Prostate gland (tissue), 2 donors: ENCODE measurements at places on chromosomes 2 and 18. TPM values are rescaled to one million over a fixed set of nuclear protein-coding genes. Genes with fewer than 3 reads are reported as not detected.
A peak's percentile ranks its signal among the peaks of the same experiment; 100 is the strongest.

Gene KCNG2
- total RNA-seq = 3.7 TPM

Gene NCOA1
- 24.9 TPM for total RNA-seq

Gene FTCDNL1
- total RNA-seq = 5.7 TPM

Gene NT5C1B
- not detected for total RNA-seq

Gene MRPL19
- total RNA-seq = 34.1 TPM

Gene MRPL33
- 140 TPM for total RNA-seq

Gene MYO7B
- 1.4 TPM for total RNA-seq

Gene M1AP
- 0.18 TPM for total RNA-seq

Gene SLC4A5
- 6.2 TPM for total RNA-seq

Gene FOXI3
- not detected for total RNA-seq

DNA sequence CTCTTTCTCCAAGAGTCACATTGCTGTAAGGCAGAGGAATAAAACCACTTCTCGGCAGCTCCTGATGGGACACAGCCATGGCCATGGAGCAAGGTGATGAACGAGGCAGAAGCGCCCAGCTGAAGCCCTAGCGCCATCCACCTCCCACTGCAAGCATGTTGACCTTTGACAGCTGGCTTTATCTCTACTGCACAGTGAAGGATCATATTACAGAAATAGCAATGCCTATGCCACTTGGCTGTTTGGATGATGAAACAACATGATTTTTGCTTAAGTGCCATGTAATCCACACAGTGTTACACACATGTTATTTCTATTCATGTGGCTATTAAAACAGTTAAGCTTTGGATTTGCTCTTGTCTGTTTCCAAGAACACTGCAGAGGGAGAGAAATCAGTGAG lies 167.7 kb downstream of the VAPA start:
- no peak for DNase-seq

DNA sequence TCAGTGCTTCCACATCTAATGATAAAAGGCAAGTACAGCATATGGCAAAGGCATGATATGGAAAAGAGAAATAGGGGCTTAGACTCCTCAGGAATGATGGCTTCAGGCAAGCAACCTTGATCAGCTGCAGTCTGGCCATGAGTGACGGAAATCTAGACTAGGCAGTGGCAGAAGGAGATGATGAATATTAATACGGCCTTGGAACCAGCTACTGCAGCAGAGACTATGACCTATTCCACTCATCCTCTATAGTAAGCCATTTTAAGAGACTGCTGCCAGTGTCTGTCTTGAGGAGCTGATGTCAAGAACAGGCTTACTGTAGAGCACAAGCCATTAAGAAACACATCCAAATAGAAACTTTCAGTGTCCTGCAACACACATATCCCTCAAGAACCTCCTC lies 23.7 kb downstream of the ASXL2 start:
- no peak for DNase-seq

DNA sequence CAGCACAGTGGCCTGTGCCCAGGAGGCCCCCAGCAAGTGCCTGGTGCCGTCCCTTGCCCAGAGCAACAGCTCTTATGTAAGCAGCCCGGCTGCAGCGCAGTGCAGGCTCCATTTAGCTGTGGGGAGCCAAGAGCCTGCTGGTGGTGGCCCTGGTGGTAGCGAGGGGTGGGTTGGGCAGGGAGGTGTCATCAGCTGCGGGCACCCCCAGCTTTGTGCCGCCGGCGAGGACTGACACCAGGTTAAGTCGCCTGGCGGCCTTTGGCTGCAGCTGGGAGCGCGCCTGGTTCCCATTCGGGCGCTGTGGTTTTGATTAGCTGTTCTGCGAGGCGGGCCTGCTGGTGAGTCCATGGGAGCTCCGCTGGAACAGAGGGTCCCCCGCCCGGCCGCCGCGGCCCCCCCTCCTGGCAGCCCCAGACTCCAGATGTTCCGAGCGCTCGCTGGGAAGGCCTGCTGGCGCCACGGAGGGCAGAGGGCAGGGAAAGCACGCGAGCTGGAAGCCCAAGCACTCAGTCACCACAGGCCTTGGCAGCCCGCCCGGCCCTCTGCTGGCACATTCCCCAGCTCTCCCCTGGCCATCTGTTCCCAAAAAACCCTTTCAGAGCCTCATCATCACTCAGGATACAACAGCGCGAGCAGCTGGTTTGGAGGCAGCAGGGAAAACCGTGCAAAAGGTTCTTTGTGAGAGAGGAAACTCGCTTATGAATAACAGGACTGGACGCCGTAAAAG lies 18.4 kb downstream of the ATOH8 start:
- peak; percentile 90 for DNase-seq

DNA sequence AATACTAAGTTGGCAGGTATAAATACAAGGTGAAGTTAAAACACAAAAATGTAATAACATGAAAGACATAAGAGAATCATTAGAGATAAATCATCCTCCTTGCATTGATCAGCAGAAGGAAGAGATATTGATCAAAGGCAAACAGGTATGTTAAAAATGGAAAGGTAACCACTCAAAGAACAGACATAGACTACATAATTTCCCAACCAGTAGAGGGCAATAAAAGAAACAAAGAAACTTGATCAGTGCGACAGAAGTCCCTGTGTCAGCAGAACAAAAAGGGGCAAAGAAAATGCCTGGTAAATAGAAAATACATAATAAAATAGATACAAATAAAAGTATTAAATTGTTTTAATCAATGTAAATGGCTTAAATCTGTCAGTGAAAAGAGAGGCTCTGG lies 53.6 kb downstream of the FAM228A start:
- no peak for DNase-seq

- no peak for DNase-seq
Measured at GRCh38 chr2:168039881-168040280, 207.5 kb downstream of the STK39 start.

DNA sequence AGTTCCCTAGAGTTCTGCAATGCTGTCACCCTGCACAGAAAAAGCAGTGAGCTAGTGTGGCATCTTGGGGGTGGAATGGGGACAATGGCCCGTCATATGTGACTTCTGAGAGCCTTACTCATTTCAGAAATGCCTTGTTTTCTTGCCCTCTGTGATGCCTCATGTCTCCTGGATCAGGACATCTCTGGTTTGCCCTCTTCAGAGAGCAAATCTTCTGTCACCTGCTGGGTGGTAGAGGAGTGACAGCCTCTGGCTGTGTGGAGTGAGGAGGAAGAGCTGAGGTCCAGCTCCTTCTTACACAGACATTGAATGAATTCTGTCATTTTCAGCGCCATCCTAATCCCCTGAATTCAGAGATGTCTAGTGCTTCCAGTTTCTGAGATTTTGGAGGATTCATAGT lies 55.6 kb upstream of the PHLPP1 start:
- no peak for DNase-seq

DNA sequence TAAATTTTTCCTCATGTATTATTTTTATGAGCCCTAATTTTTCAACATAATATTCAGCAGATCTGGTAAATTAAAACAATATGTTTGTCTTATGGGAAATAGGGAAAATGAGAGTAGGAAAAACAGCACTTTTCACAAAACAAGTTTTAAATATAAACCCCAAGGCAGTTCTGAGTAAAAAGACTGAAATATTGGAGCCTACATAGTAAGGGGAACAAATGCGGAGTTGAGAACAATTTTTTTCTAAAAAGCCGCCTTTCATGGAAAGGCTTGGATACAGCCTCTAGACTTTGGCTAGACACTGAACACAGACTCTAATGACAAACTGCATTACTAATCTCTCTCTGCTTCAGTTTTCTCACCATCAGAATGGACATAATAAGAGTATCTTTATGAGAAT lies 174.1 kb downstream of the NOL4 start:
- no peak for DNase-seq

DNA sequence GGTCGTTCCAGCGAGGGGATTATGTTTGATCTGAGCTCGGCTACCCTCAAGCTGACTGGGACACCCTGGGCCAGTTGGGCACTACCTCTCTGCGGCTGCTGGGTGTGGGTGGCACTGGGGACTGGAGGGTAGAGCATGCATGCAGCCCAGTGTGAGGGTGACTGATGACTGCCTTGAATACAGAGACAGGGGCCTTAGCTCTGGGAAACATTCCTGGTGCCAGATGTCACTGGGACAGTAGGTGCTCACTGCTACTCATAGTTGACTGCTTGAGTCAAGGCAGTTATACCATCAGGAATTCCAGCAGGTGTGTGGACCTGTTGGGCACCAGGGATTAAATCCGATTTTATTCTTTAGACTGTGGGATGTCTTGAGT lies 33.6 kb upstream of the ATP6V1B1 start:
- DNase-seq = no peak

GRCh38 chr2:65620026-65620425 lies 187.6 kb upstream of the SPRED2 start:
- no peak for DNase-seq

DNA sequence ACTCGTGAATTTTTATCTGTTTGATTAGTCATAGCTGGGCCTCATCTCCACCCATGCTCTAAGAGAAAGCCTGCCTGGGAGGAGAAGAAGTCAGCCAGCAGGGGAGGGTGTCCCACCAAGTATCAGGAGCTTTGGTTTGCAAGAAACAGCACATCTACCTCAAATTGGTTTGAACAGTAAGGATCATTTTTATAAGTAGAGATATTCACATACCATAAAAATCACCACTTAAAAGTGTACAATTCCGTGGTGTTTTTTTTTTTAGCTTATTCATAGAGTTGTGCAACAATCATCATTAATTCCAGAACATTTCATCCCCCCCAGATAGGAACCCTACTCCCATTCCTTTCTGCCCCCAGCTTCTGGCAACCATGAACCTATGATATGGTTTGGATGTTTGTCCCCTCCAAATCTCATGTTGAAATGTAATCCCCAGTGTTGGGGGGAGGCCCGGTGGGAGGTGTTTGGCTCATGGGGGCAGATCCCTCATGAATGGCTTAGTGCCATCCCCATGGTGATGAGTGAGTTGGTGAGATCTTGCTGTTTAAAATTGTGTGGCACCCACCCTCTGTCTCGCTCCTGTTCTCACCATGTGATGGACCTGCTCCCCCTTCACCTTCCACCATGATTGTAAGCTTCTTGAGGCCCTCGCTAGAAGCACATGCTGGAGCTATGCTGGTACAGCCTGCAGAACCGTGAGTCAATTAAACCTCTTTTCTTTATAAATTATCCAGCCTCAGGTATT lies 36.2 kb upstream of the HS6ST1 start:
- DNase-seq = no peak

DNA sequence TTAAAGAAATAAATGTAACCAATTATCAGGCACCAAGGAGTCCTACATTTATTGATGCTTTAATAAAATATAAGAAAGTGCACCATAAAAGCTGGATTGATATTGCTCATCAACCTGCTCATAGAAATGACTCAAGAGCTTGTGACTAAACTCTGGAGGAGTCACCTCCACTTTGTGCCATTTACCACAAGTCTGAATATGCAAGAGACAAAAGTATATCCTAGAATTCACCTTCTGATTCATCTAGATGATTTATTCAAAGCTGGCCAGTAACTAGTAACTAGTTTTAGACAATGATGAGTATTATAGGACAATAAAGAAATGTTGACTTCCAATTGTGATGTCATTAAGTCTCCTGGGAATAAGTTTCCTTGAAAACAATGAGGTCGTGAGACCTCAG lies 146.0 kb upstream of the SOX11 start:
- DNase-seq = no peak

GRCh38 chr18:32530947-32531651 lies 60.4 kb upstream of the GAREM1 start:
- peak; percentile 53 for DNase-seq

GRCh38 chr2:105404736-105405135 lies 5.9 kb upstream of the FHL2 start:
- no peak for DNase-seq

- DNase-seq = no peak
Measured at GRCh38 chr2:63012541-63012940, 38.1 kb upstream of the OTX1 start.

GRCh38 chr2:9095690-9096089 lies 92.2 kb upstream of the MBOAT2 start:
- DNase-seq = no peak
